HFFc6 (cell line): ENCODE measurements at places on chromosomes 12 and 14.

- H3K27me3 ChIP-seq = no peaks in the 10 kb centered on the region
- H3K27ac ChIP-seq = no peak overlapping the region
- H3K4me3 ChIP-seq = no peak overlapping the region
- DNase-seq = no peak
Observed at GRCh38 chr14:67060546-67060945, 128.7 kb upstream of the GARIN2 start.

- no peaks in the 10 kb centered on the region for H3K36me3 ChIP-seq
- H3K4me1 ChIP-seq = peaks cover 8% of the 10 kb centered on the region
- H3K27ac ChIP-seq = no peak overlapping the region
- H3K27me3 ChIP-seq = peaks cover 10% of the 10 kb centered on the region; the same call in 1 of the 2 replicates
- no peak for DNase-seq
- H3K4me3 ChIP-seq = no peak overlapping the region
Observed at GRCh38 chr14:32192712-32193373, 9.0 kb upstream of the RNU6-7 start.

- H3K4me1 ChIP-seq = no peaks in the 10 kb centered on the region
- peaks cover 3% of the 10 kb centered on the region; the same call in 1 of the 2 replicates for H3K27me3 ChIP-seq
- DNase-seq = no peak
- H3K27ac ChIP-seq = no peak overlapping the region
- no peak overlapping the region for H3K4me3 ChIP-seq
Observed at GRCh38 chr12:122659579-122659978, 43.6 kb downstream of the HCAR2 start.

- no peak for DNase-seq
- H3K4me3 ChIP-seq = no peak overlapping the region
- peaks cover 23% of the 10 kb centered on the region for H3K4me1 ChIP-seq
- H3K27me3 ChIP-seq = no peaks in the 10 kb centered on the region
Observed at GRCh38 chr12:84128117-84128991, 784.2 kb downstream of the SLC6A15 start.

DNA sequence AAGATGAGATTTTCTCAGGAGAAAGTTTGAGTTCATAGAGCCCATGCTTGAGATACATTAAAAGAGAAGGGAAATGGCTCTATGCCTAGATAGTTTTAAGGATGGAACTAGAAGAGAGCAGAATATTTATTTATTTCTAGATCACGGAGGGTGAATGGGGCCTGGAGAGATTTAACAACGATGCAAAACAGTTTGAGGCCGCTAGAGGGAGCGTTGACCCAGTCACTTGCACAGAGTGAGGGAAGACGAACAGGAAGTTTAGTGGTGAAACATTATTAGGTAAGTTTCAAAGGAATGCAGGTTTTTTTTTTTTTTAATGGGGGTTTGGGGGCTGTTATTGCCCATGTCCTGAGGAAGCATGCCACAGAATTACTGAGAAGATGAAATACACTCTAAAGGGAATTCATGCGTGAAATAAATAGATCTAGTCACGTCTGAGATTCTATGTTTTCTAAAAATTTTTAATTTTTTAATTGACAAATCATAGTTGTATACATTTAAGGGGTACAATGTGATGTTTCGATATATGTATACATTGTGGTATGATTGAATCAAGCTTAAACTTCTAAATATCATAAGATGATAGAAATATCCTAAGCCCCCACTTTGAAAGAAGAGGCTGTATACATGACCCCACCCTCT, 14.8 kb upstream of the PPP1R1A start:
- peak; percentile 65 for DNase-seq
- peaks cover 30% of the 10 kb centered on the region for H3K27me3 ChIP-seq
- 0 out of 2 replicates have a peak, but pooled peaks cover 6% of the 10 kb centered on the region for H3K4me1 ChIP-seq
- no peak overlapping the region for H3K27ac ChIP-seq

DNA sequence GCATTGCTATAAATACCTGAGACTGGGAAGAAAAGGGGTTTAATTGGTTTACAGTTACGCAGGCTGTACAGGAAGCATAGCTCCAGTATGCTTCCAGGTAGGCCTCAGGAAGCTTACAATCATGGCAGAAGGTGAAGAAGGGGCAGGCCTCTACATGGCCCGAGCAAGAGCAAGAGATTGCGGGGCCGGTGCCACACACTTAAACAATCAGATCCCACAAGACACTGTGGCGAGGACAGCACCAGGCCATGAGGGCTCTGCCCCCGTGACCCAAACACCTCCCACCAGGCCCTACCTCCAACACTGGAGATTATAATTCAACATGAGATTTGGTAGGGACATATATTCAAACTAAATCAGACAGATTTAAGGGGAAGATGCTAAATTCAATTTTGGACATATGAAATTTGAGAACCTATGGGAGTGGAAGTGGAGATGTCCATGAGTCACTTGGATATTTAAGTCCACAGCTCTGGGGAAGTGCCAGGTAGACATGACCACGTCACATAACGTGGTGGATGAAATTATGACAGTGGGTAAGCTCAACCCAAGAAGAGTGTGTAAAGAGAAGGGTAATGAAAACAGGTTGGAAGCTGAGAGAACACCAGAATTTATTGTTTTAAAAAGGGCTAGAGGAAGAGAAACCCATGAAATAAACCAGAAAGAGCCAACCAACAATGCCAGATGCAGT, 1.5 kb upstream of the LTA4H start:
- DNase-seq = peak; percentile 1
- H3K27ac ChIP-seq = no peak overlapping the region
- H3K27me3 ChIP-seq = no peaks in the 10 kb centered on the region; the same call in 1 of the 2 replicates

- peaks cover 9% of the 10 kb centered on the region for H3K27me3 ChIP-seq
- no peak for DNase-seq
Observed at GRCh38 chr12:122148657-122149056, 25.4 kb downstream of the IL31 start.

GRCh38 chr12:110245369-110245772, 35.7 kb upstream of the ATP2A2 start:
- DNase-seq = no peak
- H3K36me3 ChIP-seq = no peaks in the 10 kb centered on the region; the same call in 1 of the 2 replicates
- peaks cover 18% of the 10 kb centered on the region for H3K4me1 ChIP-seq
- H3K27ac ChIP-seq = no peak overlapping the region

- H3K27me3 ChIP-seq = no peaks in the 10 kb centered on the region; the same call in 1 of the 2 replicates
- peaks cover 70% of the 10 kb centered on the region for H3K4me1 ChIP-seq
- no peak overlapping the region for H3K27ac ChIP-seq
- H3K4me3 ChIP-seq = no peak overlapping the region
- DNase-seq = no peak
Observed at GRCh38 chr12:89975574-89975973, 266.9 kb upstream of the ATP2B1 start.

DNA sequence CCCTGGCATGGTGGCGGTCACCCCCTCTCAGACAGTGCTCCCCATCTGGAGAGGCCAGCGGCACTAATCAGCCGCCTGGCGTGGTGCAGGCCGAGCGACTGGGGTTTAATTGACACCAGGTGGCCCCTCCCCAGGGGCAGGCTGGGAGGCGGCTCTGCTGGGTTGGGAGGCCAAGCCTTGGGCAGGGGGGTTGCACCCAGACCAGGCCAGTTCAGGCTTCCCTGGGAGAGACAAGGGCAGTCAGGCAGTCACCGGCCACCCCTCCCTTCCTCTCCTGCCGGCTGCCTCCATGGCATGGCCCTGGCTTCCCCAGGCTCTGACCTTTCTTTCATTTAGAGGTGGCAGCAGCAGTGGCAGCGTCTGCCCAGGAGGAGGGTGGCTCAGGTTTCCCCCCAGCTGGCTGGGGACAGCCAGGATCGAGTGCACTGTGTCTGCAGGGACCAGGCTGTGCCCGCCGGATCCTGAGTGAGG, 78.1 kb upstream of the NOS1 start:
- H3K4me1 ChIP-seq = no peaks in the 10 kb centered on the region
- H3K27ac ChIP-seq = no peak overlapping the region
- no peak overlapping the region for H3K4me3 ChIP-seq
- H3K36me3 ChIP-seq = no peaks in the 10 kb centered on the region
- peaks cover 3% of the 10 kb centered on the region; the same call in 1 of the 2 replicates for H3K27me3 ChIP-seq

- H3K4me1 ChIP-seq = no peaks in the 10 kb centered on the region
- no peak within 1 kb of the TSS for H3K27ac ChIP-seq
Observed at GRCh38 chr12:109347589-109347988, at the start of gene MYO1H. MYO1H (plus strand) TSS chr12:109347900; CDS start chr12:109347961, 61 bp downstream.

GRCh38 chr12:126726481-126727217, 1540.3 kb upstream of the TMEM132C start:
- no peak for DNase-seq
- no peak overlapping the region for H3K27ac ChIP-seq
- no peaks in the 10 kb centered on the region for H3K36me3 ChIP-seq
- H3K4me1 ChIP-seq = no peaks in the 10 kb centered on the region

- no peak overlapping the region for H3K27ac ChIP-seq
- no peak overlapping the region for H3K4me3 ChIP-seq
- peaks cover 25% of the 10 kb centered on the region for H3K4me1 ChIP-seq
- peak; percentile 45 for DNase-seq
Observed at GRCh38 chr12:7142056-7142644, 12.0 kb downstream of the CLSTN3 start.

GRCh38 chr14:32925439-32925838, 13.2 kb upstream of the NPAS3 start:
- no peak overlapping the region for H3K4me3 ChIP-seq
- H3K36me3 ChIP-seq = no peaks in the 10 kb centered on the region
- no peaks in the 10 kb centered on the region for H3K4me1 ChIP-seq
- DNase-seq = no peak
- H3K27ac ChIP-seq = no peak overlapping the region

GRCh38 chr12:40693207-40693821, 1.1 kb downstream of the CNTN1 start:
- H3K27me3 ChIP-seq = peaks cover 2% of the 10 kb centered on the region; the same call in 1 of the 2 replicates
- no peaks in the 10 kb centered on the region for H3K36me3 ChIP-seq
- no peak overlapping the region for H3K4me3 ChIP-seq
- H3K27ac ChIP-seq = no peak overlapping the region
- no peaks in the 10 kb centered on the region for H3K4me1 ChIP-seq

DNA sequence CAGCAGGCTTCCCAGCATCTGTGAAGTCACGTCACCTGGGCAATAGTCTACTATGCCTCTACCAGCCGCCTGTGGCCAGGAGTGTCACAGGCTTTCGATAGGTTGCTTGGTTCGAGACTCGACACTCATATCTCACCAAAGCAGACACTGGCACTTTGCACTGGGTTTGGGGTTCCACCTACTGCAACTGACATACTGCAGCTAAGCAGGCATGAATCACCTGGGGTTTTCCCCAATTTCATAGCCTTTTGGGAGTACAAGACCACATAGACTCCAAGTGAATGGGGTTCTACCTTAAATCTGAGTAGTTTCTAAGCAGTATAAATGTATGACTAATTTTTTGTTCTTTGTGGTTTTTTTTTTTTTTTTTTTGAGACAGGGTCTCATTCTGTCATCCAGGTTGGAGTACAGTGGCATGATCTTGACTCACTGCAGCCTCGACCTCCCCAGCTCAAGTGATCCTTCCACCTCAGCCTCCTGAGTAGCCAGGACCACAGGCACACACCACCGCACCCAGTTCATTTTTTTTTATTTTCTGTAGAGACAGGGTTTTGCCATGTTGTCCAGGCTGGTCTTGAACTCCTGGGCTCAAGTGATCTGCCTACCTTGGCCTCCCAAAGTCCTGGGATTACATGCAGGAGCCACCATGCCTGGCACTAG, 32.1 kb downstream of the DMAC2L start:
- H3K36me3 ChIP-seq = no peaks in the 10 kb centered on the region; the same call in 1 of the 2 replicates
- H3K27me3 ChIP-seq = no peaks in the 10 kb centered on the region; the same call in 1 of the 2 replicates
- H3K4me1 ChIP-seq = peaks cover 75% of the 10 kb centered on the region
- no peak for DNase-seq
- peak overlapping the region; percentile 69 for H3K27ac ChIP-seq

GRCh38 chr14:95270203-95270602, 49.5 kb downstream of the CLMN start:
- no peak overlapping the region for H3K4me3 ChIP-seq
- peaks cover 6% of the 10 kb centered on the region for H3K4me1 ChIP-seq
- peaks cover 2% of the 10 kb centered on the region for H3K27me3 ChIP-seq
- DNase-seq = no peak

DNA sequence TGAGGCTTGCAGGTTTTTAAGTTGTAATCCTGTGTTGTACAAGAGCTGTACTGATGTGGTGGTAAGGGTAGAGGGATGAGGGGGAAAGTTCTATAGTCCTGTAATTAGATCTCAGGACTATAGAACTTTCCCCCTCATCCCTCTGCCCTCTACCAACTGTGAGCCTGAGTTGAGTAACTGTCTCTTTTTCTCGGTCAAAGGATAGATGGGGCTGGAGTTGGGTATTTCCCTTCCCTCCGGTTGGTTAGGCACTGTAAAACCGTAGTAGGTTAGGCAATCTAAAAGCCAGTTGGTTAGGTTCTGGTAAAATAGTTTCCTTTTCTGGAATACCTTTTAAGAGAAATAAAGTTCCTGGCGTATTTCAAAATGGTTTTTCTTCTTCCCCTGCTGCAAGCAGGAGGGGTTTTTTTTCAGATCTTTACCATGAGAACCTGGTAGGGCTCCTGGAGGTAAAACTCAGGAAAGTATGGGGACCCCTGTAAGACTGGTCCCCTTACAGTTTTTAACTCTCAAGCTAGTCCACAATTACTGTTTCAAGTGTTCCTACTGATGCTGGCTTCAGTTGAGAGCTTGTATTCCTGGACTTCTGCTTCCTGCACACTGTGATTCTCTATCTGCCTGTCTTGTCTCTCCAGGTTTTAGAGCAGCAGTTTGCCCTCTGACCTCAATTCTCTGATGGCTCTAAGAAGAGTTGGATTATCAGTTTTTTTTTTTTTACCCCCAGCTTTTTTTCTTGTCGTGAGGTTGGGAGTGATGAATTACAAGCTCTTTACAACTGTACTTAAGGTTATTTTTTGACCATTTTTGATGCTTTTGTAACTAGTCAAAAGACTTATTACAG, 58.7 kb downstream of the FUT8 start:
- DNase-seq = no peak
- H3K4me1 ChIP-seq = peaks cover 9% of the 10 kb centered on the region
- H3K36me3 ChIP-seq = peaks cover 7% of the 10 kb centered on the region; the same call in 1 of the 2 replicates
- no peaks in the 10 kb centered on the region for H3K27me3 ChIP-seq
- H3K4me3 ChIP-seq = no peak overlapping the region

- no peak overlapping the region for H3K4me3 ChIP-seq
- H3K36me3 ChIP-seq = no peaks in the 10 kb centered on the region
- no peaks in the 10 kb centered on the region for H3K27me3 ChIP-seq
- no peak overlapping the region; the same call in 1 of the 2 replicates for H3K27ac ChIP-seq
- H3K4me1 ChIP-seq = peaks cover 46% of the 10 kb centered on the region
- no peak for DNase-seq
Observed at GRCh38 chr12:76636121-76636692, 76.6 kb upstream of the OSBPL8 start.

GRCh38 chr14:24443053-24443665, 583 bp upstream of the SDR39U1 start:
- H3K27ac ChIP-seq = peak overlapping the region; percentile 100
- peak overlapping the region; percentile 94 for H3K4me3 ChIP-seq
- peaks cover 19% of the 10 kb centered on the region for H3K36me3 ChIP-seq
- H3K27me3 ChIP-seq = peaks cover 6% of the 10 kb centered on the region

- no peak overlapping the region for H3K27ac ChIP-seq
- H3K27me3 ChIP-seq = no peaks in the 10 kb centered on the region
- H3K4me1 ChIP-seq = no peaks in the 10 kb centered on the region
Observed at GRCh38 chr14:105888151-105888550, 361.8 kb downstream of the TMEM121 start.

- no peak overlapping the region for H3K4me3 ChIP-seq
- H3K27ac ChIP-seq = no peak overlapping the region
- no peaks in the 10 kb centered on the region for H3K27me3 ChIP-seq
- no peak for DNase-seq
Observed at GRCh38 chr14:89983375-89983774, 27.6 kb downstream of the TDP1 start.

- H3K36me3 ChIP-seq = no peaks in the 10 kb centered on the region
- H3K4me3 ChIP-seq = peak overlapping the region; percentile 57
Observed at GRCh38 chr14:104973385-104974145, 4.6 kb downstream of the AHNAK2 start.

- no peak overlapping the region for H3K4me3 ChIP-seq
- no peaks in the 10 kb centered on the region for H3K36me3 ChIP-seq
- no peak overlapping the region for H3K27ac ChIP-seq
- H3K4me1 ChIP-seq = no peaks in the 10 kb centered on the region
Observed at GRCh38 chr12:3947781-3948180, 74.6 kb upstream of the PARP11 start.
